ENCODE measurements at places on chromosomes 11 and 22.

GRCh38 chr11:36598051-36598450 lies at the start of gene RAG2:
TSS of gene RAG2 (minus strand) at chr11:36598236. CDS start at chr11:36594168, 4,068 bp downstream.
- DNase-seq = no peak

DNA sequence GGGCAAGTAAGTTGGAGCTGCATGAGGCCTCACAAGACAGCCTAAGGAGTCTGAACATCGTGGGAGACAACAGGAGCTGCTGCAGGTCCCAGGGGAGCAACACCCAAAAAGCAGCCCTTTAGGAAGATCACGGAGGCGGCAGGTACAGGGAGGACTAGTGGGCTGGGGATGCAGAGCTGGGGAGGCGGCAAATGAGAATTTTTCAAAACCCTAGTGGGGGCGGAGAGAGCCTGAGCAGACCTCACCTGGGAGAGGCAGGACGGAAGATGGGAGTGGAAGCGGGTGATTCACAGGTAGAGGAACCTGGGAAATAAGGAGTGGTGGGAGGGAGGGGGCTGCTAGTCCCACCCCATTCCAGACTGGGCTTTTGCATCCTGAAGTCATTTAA lies 42.1 kb downstream of the DKK3 start:
- DNase-seq = no peak

DNA sequence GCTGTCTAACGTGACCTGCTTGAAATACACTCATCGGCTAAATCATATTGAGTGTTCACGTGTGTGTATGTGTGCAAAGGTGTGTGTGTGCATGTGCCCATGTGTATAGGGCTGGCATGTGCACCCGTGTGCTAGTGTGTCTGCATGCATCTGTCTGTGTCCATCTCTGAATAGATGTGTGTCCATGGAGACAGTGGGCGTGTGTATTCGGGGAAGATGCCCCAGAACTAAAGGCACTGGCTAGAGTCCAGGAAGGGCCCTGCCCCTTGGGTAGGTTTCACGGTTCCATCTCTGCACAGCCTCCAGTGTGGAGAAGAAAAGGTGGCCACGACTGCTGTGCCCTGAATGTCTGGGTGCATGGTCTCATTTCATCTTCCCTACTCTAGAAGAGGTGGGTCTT lies 220.3 kb downstream of the MN1 start:
- DNase-seq = no peak

GRCh38 chr11:57422669-57423068 lies 4.3 kb downstream of the SLC43A3 start:
- no peak for DNase-seq

Measured in NCI-H526 (cell line).